ENCODE measurements at places on chromosomes 12 and 14.

- DNase-seq: no peak
These were observed 704 bp downstream of the ATP2B1 start for GRCh38 chr12:89707703-89708564.

DNA sequence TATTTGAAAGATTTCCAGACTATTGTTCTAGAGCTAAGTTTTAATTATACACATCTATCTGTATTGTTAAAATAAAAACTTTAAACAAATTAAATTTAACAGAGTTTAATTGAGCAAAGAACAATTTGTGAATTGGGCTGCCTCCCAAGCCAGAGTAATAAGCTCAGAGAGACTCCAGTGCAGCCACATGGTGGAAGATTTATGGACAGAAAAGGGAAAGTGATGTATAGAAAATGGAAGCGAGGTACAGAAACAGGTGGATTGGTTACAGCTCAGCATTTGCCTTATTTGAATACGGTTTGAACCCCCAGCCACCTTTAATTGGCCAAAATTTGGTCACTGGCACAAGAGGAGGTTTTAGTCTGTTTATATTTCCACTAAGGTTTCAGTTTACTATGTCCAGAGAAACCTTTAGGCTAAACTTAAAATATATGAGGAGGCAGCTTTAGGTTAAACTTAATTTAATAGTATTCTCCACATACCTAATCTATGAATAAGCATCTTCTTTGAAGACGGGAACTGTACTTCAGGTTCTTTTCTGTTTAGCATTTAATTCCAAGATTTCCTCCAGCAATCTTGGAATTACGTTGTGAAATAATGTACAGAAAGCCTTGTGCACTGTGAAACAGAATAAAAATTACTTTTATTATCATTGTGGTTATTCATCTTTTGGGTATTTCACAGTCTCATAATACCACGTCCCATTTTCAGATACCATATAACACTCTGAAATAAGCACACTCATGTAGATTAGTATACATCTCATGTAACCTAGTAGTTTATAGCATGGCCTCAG lies 19.4 kb downstream of the SRGAP1 start:
- no peak for DNase-seq

DNA sequence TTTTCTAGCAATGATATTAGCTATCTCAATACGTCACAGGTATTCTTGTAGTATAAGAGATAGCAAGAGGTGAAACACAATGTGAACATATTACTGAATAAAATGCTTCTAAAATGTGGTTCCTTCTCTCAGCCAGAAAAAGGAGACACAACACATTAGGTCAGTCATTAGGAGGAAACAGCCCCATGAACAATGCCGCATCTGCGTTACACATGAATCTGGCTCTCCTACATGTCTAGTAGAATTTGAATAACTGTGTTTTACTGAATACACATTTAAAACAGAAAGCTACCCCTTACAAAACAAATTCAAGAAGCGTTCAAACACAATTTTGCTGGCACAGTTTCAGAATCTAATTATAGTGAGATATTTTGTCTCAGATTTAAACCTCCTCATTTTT lies 51.6 kb downstream of the EFCAB11 start:
- DNase-seq: no peak

- DNase-seq: no peak
These were observed 8.4 kb upstream of the NR4A1 start for GRCh38 chr12:52042706-52043385.

- DNase-seq: peak; percentile 10
These were observed 1.5 kb upstream of the TM7SF3 start for GRCh38 chr12:27015730-27016076.

DNA sequence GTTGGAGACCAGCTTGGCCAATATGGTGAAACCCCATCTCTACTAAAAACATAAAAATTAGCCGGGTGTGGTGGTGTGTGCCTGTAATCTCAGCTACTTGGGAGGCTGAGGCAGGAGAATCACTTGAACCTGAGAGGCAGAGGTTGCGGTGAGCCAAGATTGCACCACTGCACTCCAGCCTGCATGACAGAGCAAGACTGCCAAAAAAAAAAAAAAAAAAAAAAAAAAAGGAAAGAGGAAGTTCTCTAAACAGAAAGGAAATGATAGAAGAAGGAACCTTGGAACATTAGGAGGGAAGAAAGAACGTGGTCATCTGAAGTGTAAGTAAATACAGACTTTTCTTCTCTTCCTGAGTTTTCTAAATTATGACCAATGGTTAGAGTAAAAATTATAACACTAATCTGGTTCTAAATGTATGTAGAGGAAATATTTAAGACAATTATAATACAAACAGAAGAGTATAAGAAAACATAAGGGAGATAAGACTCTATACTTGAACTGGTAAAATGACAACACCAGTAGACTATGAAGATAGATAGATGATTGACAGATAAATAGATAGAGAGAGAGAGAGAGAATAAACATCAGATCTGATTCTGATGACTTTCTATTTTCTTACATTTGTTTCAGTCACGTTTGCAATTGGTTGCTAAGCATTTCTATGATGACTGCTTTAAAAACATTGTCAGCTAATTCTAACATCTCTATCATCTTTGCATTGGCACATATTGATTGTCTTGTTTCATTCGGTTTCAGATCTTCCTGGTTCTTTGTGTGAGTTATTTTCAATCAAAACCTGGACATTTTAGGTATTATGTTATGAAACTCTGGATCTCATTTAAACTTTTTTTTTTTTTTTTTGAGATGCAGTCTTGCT lies 12.9 kb upstream of the CORO1C start:
- DNase-seq: no peak

DNA sequence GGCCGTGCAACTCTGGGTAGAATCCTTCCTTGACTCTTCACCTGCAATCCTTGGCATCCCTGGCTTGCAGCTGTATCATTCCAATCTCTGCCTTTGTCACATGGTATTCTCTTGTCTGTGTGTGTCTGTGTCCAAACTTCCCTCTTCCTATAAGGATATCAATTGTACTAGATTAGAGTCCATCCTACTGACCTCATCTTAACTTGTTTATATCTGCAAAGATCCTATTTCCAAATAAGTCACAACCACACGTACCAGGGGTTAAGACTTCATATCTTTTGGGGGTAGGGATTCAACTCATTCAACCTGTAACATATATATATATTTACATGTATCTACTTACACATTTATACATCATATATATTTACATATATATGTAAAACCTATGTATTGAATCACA lies 29.6 kb upstream of the RASSF3 start:
- no peak for DNase-seq

DNA sequence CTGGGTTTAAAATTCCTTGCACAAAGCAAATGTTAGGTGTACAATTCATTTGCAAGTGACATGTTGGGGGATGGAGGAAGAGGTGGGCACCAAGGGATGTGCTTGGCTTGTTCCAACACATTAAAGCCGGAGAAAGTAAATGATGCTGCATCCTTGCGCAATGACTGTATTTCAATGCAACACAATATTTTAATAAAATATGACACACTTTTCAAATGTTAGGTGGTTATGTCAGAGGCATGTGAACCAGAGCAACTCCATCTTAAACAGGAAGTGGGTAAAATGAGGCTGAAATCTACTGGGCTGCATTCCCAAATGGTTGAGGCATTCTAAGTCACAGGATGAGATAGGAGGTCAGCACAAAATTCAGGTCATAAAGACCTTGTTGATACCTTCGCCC lies 53.6 kb upstream of the ARHGAP5 start:
- DNase-seq: no peak

DNA sequence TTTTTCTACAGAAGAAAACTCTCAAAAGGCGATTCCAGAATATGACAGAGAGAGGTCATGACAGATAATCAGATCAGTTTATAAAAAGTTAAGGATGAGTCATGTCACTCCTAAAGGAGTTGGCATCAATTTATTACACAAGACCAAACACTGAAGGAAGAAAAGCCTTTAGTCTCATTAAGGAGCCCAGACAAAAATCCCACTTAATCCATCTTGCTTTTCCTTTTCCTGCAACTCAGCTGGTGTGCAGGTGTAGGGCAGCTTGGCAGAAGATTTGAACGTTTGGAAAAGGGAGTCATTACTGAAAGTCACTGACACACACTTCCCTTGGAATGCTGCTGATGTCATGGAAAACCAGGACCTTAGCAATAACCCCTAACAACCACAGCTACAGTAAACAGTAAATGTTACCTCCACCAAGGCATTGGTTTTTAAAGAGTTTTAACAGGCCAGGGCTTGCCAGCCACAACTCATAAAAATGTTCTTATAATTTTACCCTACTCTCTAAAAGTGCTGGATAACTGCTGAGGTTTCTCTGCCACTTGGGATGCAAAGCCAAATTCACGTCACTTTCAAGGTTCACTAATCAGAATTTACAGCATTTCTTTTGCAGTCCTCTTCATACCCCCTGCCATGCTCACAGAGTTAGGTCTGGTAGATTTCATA lies 320.6 kb downstream of the RAD51B start:
- DNase-seq: peak; percentile 27

- DNase-seq: no peak
These were observed 39.5 kb downstream of the FOXN3 start for GRCh38 chr14:89377544-89377943.

- DNase-seq: no peak
These were observed 11.8 kb upstream of the SYNE2 start for GRCh38 chr14:63840981-63841380.

- no peak for DNase-seq
These were observed 40.0 kb upstream of the NAP1L1 start for GRCh38 chr12:76124456-76124855.

- no peak for DNase-seq
These were observed 866.9 kb downstream of the NRXN3 start for GRCh38 chr14:79037106-79037505.

- DNase-seq: no peak
These were observed 1062.2 kb upstream of the FBXO33 start for GRCh38 chr14:40494483-40494882.

GRCh38 chr14:38910092-38910491 lies 192.9 kb downstream of the SEC23A start:
- no peak for DNase-seq

GRCh38 chr14:90400904-90401561 lies 4.2 kb downstream of the CALM1 start:
- DNase-seq: no peak

DNA sequence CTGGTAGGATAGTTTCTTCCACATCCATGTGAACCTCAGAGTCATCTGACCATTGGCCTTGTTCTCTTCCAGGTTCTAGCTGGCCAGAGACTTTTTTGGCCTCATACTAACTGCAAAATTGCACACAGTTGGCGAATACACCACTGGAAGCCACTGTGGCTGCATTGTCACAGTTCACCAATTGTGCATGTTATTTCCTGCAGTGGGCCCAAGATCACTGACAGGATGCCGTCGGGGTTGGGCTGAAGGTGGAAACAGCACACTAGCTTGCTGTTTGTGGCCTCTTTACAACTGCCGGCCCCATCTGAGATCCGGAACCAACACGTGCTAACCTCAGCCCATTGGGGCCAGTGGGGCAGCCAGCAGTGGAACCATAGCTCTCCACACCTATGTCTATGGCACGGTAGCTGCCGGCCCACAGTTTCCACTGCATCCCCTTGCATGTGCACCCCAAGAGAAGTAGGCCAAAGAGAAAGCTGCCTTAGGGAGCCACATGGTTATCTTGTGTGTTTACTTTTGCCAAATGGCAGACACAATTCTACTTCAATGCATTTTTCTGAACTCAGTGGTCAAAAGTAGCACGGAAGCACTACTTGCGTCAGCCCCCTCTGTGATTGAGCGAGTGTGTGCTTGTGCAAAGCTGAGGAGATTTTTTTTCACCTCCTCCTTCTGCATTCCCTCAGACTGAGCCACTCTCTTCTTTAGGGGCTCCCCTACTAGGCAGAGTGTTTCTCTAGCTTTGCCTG lies 464.0 kb downstream of the RAD51B start:
- DNase-seq: no peak

DNA sequence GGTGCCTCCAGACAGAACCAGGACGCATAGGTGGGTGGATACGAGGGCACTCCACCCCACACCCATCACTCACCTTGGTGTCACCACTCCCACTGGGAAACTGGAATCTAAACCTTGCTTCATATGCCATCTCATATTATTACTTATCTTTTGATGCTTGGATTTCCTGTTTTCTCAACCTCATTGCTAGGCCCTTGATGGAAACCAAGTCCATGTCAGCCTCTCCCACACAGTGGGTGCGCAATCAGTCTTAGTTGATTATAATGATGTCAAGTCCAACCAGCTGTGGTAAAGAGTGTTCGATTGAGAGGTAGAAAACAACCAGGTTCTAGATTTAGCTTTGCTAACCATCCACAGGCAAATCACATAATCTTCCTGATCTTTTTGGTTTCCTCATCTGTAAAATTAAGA lies 584 bp upstream of the DDHD1 start:
- no peak for DNase-seq

DNA sequence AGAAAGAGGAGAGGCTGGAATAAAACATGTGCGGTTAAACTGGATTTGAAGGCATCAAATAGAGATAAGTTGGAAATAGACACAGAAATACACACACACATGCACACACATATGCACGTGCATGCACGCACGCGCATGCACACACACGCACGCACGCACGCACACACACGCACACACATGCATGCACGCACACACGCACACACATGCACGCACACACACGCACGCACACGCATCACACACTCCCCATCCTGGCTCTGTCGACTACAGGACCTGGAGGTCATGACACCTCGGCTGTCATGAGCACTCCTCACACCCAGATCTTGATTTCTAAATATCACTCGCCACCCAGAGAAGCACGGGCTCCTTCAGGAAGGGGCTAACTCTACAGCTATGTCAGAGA lies 51.8 kb downstream of the RIMBP2 start:
- DNase-seq: no peak

GRCh38 chr14:65015391-65015790 lies 28.7 kb downstream of the FNTB start:
- DNase-seq: no peak

- no peak for DNase-seq
These were observed 6.5 kb downstream of the BHLHE41 start for GRCh38 chr12:26118308-26118707.

GRCh38 chr14:33363682-33364081 lies 425.0 kb downstream of the NPAS3 start:
- no peak for DNase-seq

- DNase-seq: no peak
These were observed 43.2 kb upstream of the FBRSL1 start for GRCh38 chr12:132446633-132447326.

DNA sequence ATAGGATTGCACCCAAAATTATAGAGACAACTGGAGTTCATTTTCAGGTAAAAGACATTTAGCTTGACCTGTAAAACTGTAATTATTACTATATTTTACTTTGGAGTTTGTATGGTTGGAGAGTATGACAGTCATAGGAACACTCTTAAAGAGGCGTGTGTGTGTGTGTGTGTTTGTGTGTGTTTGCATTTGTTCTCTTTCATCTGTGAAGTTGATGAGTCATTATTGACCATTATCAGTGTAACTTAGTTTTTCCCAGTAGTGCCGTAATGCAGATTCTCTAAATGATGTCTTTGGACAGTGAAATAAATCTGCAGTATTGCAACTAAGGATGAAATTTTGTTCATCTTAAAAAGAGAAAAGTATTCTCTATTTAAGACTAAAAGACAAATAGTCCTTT lies 13.0 kb downstream of the WASHC4 start:
- no peak for DNase-seq

DNA sequence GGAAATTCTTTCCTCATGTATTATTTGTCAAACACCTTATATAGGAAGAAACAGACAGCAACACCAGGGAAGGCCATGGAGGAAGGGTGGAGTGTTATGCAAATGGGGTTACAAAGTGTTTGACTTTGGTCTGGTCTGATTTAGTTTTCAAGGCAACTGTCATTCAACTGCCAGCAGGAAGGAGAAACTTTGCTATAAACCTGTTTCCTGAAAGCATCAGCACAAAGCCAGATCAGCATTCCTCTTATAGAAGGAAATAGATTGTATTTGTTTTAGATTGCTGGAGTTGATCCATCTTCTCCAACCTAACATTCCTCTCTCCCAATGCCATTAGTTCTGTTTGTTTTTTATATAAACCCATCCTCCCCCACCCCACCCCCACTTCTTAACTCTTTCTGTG lies 65.7 kb downstream of the STAB2 start:
- no peak for DNase-seq
